Skin of body (tissue), 3 donors: ENCODE measurements at places on chromosomes 7 and 10. TPM values are rescaled to one million over a fixed set of nuclear protein-coding genes. Genes with fewer than 3 reads are reported as not detected.

DNA sequence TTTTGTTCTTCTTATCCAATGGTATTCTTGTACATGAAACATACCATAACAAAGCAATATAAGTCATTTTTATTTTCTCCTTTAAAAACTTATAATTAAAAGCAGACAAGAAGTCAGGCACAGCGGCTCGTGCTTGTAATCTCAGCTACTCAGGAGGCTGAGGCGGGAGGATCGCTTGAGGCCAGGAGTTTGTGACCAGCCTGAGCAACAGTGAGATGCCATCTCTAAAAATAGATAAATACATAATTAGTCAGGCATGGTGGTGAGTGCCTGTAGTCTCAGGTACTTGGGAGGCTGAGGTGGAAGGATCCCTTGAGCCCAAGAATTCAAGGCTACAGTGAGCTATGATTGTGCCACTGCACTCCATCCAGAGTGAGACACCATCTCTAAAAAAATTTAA is 195.1 kb upstream of the FZD1 start:
- DNase-seq, result no peak

DNA sequence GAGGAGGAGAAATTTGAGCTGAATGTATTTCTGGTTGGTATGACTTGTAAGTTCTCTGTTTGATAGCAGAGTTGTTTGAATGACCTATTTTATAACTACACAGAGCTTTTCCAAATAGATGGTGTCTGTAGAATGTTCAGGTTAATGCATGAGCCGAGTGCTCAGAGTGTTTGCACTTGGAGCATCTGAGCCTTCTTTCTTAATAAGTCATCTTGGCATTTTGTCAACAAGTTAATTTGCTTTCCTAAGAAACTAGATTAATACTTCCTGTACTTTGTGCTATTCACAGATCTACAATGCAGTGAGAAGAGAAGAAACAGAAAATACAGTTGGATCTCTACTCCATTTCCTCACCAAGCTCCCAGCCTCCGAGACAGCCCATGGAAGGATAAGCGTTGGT is 138.2 kb downstream of the PLCE1 start:
- no peak for DNase-seq

The RPEL1 gene
- total RNA-seq, result not detected

The TRIM56 gene
- total RNA-seq, result 10.1 TPM

DNA sequence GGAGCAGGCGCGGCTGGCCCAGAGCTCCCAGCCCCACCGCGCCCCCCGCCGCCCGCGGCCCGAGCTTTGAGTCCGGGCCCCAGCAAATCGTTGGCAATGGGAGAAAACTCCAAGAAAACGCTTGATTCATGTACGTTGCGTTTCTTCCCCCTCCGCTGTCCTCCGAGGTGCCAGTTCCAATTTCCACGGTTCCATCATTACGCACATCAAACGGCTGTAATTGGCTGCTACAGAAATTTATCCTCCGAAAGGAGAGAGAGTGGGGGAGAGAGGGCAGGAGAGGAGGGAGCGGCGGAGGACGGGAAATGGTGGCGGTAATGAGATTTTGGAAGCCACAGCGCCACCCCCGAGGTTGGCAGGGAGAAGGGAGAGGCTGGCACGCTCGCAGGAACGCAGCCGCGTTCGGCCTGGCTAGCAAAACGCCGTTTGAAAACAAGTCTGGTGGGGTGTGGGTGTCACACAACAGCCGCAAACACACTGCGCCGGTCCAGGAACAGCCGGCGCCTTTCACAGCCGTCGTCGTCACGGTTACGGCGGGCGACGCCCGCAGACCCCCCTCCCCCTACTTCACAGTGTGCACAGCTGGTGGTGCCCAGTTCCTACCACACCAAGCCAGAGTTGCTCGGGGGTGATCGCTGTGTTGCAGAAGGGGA is 57.5 kb downstream of the UNCX start:
- peak; percentile 16 for DNase-seq

GRCh38 chr7:16914771-16915170 is 33.0 kb upstream of the AGR3 start:
- no peak for DNase-seq
